SJCRH30 (cell line): ENCODE measurements at places on chromosomes 12 and 14.

DNA sequence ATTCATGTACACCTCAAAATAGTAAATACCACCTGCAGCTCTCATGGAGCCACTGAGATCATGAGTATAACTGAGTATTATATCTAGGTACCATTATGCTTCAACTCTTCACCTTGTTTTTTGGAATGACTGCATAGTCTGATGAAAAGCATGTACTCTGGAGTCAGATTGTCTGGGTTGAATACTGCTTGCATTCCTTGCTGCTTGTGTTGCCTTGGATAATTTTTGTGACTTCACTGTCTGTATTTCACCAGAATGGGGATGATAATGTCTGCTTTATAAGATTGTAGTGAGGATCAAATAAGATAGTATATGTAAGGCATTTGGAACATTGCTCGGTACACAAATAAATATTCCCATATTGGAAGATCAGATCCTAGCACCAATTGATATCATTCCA, 54.2 kb downstream of the SUSD6 start:
- no peak for DNase-seq

- DNase-seq, result peak; percentile 67
Measured at GRCh38 chr12:124032265-124032886, 59.4 kb downstream of the ZNF664 start.

DNA sequence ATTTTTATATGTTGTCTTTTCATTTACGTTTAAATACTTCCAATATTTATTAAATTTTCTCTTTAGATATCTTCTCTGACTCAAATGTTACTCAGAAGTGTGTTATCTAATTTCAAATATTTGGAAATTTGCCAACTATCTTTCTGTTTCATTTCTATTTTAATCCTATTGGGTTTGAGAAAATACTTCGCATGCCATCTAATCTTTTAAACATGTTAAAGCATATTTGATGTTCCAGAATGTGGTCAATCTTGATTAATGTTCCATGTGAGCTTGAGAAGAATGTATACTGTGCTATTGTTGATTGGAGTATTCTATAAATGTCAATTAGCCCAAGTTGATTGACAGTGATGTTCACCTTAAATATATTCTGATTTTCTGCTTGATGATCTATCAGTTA, 11.9 kb upstream of the DCN start:
- DNase-seq, result no peak

DNA sequence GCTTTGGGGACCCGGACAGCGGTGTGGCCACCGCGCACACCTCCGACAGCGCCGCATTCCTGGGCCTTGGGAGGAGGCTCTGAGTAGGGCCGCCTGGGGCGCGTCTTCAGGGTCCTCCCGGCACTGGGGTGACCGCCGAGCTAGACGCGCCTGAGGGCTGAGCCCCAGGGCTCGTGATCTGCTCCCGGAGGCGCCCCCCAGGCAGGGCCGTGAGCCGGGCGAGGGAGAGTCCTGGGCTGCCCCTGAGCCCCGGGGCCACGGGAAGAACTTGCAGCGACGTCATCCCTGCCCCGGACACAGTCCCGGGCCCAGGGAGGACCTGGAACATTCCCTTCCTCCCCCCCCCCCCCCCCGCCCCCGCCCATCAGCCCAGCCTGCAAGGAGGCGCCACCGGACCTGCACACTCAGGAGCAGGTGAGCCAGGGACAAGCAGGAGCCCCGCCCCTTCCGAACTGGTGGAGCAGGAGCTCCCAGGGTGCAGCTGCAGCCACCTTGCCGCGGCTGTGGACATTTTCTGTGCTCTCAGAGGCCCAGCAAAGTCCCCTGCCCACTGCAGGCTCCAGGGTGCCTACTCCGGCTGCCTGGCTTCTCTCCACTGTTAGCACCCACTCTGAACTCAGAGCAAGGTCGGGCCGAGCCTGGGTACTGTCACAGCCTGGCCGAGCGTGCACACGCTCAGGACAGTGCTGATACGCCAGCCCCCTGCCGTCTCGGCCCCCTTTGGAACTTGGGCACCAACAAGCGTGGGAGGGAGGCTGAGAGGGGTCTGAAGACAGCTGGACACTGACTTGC, 50.7 kb downstream of the A2M start:
- no peak for DNase-seq

GRCh38 chr14:96676166-96676565, 121.0 kb upstream of the VRK1 start:
- no peak for DNase-seq

DNA sequence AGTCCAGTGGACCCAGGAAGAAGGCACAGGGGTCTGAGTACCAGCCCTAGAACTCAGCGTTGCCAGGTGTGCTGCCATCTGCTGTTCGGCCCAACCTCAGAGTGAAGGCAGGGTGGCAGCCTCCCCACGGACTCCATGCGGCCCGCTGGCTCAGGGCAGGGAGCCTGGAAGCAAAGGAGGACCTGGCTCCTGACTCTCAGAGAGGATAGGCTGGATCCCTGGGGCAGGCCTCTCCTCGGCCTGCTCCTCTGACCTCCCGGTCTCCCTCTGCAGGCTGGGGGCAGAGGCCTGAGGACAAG, 10.1 kb downstream of the MCRS1 start:
- no peak for DNase-seq

- no peak for DNase-seq
Measured at GRCh38 chr14:100727086-100727872, 587 bp downstream of the DLK1 start.

- no peak for DNase-seq
Measured at GRCh38 chr14:81329640-81330381, 70.3 kb downstream of the STON2 start.

- no peak for DNase-seq
Measured at GRCh38 chr12:48973531-48973930, 2.0 kb upstream of the WNT10B start.

GRCh38 chr14:25007832-25008231, 42.1 kb downstream of the STXBP6 start:
- DNase-seq, result peak; percentile 24

- DNase-seq, result no peak
Measured at GRCh38 chr12:122937622-122938091, 28.6 kb downstream of the ABCB9 start.

GRCh38 chr12:100329800-100330199, 27.1 kb upstream of the SLC17A8 start:
- no peak for DNase-seq

DNA sequence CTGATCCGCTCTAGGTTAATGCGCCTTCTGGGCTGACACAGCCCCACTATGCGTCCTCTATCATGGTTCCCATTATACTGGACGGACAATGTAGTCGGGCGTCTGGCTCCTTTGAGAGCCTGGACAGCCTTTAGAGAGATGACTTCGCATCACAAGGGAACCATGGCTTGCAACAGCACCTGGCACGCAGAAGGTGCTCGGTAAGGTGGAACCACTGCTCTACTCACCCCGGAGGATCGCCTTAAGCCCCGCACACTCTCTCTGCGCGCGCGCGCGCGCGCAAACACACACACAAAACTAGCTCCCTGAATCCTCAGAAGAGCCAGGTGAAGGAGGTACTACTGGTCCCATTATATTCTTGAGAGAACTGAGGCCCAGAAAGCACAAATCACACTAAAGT, 7.1 kb downstream of the MAP3K12 start:
- DNase-seq, result no peak

DNA sequence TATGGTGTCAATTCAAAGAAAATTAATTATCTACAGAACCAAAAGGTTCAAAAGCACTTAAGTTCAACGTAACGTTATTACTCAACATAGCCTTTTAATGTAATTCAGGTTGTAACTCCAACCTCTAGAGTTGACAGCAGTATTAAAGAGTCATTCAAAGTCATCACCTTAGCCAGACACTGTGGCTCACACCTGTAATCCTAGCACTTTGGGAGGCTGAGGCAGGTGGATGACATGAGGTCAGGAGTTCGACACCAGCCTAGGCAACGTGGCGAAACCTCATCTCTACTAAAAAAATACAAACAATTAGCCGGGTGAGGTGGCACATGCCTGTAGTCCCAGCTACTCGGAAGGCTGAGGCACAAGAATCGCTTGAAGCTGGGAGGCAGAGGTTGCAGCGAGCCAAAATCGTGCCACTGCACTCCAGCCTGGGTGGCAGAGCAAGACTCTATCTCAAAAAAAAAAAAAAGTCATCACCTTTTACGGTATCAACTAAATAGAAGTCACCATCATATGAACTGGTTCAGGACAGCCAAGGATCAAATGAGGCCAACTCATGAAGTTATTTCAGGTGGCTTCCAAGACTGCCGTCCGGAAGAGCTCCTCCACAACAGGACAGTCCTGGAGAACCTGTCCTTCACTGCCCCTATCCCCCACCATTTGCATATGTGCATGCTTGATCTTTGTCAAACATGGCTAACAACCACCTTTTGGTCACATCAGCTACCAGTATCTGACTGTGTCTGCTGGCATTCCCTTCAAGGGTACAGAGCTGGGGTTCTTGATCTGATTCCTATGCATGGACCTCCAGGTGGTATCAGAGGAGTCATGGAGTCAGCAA, 4.2 kb downstream of the PPTC7 start:
- no peak for DNase-seq

- peak; percentile 56 for DNase-seq
Measured at GRCh38 chr12:81819991-81820633, 61.0 kb upstream of the PPFIA2 start.

DNA sequence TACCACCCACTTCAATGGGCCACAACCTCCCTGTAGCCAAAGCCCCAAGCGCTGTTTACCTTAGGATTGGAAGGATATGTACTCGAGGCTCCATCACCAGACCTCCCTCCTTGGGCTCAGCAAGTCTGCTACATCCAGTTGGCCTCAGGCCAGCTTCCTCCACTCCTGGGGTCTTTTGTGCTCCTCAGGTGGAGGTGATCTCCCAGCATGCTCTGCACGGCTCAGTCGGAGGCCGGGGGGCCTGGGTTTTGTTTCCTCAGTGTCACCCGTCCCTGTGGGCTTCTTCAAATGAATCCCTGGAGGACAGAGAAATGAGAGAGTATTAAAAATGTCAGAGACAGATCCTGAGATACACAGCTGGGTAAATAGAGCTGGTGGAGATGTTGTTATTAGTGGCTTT, 723.1 kb upstream of the TBX3 start:
- peak; percentile 84 for DNase-seq

DNA sequence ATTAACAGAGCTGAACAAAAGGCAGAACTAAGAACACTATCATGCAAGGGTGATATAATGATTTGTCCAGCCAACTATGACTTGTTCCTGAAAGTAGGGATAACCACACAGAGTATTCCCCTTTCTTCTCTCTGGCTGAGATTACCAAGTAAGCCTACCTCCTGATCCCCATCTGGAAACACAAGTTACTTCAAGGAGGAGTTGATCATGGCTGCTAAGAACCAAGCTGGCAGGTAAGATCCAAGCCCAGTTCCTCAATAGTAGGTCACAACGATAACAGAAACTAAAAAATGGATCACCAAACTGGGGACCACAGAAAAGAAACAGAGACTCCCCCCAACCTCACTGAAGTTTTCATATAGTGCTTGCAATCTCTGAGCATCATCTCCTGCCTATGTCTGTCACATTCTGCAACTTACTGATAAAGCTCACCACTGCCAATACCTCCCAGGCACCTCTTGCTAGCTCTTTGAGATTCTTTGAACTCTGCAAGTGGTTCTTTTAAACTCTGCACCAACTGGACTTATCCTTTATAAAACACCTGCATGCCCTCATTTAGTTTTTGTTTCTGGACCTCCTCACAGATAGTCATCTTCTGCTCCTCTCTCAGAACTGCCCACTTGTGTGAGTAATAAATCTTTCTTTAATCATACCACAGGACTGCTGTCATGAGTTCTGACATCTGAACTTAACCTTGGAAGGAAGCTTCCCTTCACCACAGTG, 76.6 kb downstream of the LRP6 start:
- no peak for DNase-seq

DNA sequence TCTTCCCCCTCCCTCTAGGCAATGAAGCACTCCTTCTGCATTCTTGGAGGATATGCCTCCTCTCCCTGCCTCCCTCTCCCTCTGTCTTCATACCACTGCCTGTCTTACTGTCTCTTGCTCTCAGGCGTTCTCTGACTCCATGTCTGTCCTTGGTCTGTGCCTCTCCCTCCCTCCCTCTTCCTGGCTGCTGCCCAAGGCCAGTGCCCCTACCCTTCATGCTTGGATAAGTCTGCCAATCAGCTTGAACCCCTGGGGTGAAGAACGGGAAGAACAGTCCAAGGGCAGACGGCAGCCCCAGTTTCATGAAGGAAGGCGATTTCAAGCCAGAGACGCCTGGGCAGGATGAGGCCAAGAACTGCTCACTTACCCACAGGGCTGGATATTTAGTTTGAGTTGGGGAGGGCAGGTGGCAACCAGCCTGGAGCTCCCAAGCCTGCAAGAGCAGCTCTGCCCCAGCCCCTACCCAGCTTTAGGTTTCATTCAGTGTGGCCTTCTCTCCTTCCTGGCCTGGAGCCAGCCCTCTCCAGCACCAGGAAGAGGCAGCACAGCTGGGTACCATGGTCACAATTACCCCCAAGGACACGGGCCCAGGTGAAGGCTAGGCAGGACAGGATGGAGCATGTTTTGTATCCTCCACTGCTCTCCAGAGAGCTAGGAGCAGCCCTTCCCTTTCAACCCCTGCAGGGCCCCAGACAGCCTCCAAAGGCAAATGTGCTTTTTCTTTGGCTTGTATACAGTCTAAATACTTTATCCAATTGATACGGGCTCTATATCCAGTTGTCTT, 35.8 kb upstream of the LTBP2 start:
- DNase-seq, result peak; percentile 53

DNA sequence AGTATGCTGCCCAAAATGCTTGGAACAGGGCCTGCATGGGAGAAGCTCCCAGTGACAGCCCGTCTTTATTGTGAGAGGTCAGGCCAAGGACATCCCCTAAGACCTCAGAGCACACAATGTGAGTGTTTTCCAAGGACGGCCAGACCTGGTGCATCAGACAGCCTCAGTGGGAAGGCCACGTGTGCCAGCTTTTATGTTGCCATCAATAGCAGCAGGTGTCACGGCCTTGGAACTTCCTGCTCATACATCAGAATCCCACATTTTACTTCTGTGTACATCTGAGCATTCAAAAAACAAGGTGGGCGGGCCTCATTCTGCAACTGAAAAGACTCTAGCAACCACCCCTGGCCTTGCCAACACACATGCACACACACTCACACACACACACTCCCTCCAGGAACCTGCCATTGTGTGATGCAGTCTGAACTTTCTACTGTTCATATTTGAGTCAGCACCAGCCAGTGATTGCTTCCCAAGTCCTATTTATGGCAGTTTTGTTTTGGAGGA, 753.1 kb upstream of the TBX3 start:
- DNase-seq, result no peak

DNA sequence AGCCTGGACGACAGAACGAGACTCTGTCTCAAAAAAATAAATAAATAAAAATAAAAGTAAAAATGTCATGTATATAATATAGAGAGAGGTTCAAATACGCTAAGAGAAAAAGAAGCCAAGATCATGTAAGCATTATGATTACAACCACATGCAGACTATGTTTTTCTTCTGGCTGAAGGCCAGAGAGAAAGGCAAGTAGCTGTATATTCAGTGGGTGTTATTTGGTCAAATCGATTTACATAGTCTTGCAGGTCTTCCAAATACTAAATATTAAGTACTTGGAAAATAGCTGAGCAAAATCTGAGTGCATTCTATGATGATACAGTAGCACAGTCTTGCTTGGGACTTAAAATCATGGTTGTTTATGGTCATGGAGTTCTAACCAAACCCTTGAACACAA, 758.0 kb downstream of the DIO2 start:
- no peak for DNase-seq
